Left renal pelvis (tissue), 4 donors: ENCODE measurements at places on chromosomes 11 and 22.

DNA sequence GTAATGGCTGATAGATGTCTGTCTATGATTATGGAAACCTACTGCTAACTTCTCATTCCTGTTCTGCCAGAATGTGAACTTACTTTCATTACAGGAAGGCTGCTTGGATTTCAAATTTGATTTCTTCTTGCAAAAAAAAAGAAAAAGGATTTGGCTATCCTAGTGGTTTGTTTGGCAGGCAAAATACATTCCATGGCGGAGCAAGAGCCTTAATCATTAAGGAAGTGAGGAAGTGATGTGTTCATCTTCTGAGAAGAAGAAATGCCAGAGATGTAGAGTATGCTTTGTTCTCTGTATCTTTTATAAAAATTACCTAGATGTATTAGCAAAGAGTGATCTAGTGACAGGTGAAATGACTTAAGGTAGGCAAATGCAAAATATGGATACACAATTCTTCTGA, 356.3 kb downstream of the SOX6 start:
- DNase-seq = no peak

DNA sequence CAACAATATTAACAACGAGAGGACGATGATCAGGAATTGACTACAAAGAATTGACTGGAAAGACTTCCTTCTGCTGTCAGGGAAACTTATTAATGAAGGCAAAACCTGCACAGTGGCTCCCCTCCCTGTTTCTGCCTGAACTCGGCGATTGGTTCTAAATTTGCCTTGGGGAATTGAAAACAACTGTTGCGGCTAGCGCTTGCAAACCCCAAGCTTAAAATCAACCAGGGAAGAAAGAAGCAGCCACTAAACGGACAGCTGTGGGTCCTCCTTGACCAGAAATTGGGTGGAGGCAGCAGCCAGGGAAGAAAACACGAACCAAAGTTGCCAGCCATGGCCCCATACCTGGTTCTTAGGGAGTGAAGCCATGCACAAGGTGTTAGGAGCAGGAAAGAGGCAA, 383.5 kb upstream of the CADM1 start:
- DNase-seq = no peak

GRCh38 chr11:102155676-102156075, 45.4 kb downstream of the YAP1 start:
- DNase-seq = no peak

- DNase-seq = no peak
Measured at GRCh38 chr22:41636467-41636866, 15.4 kb downstream of the XRCC6 start.

GRCh38 chr11:11419747-11420146, 66.7 kb upstream of the CSNK2A3 start:
- no peak for DNase-seq

DNA sequence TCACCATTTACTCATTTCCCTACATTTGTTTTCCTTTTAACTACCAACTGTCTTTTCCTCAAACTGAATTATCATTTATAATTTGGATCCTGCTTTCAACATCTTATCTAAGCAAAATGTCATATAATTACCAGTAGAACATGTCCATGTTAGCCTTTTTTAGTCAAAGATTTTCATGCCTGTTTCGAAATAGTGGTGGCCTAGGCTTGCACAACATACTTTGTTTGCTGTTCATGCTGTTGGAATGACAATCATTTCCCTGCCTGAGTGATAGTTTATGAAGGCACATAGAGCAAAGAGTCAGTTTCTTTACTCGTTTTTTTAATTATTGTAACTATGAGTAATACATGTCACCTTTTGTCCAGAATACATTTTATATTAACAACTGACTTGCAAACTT, 144.3 kb upstream of the ANO3 start:
- DNase-seq = no peak

- no peak for DNase-seq
Measured at GRCh38 chr11:126808836-126809235, 191.7 kb downstream of the KIRREL3 start.

- no peak for DNase-seq
Measured at GRCh38 chr11:14065141-14065540, 102.6 kb downstream of the SPON1 start.

DNA sequence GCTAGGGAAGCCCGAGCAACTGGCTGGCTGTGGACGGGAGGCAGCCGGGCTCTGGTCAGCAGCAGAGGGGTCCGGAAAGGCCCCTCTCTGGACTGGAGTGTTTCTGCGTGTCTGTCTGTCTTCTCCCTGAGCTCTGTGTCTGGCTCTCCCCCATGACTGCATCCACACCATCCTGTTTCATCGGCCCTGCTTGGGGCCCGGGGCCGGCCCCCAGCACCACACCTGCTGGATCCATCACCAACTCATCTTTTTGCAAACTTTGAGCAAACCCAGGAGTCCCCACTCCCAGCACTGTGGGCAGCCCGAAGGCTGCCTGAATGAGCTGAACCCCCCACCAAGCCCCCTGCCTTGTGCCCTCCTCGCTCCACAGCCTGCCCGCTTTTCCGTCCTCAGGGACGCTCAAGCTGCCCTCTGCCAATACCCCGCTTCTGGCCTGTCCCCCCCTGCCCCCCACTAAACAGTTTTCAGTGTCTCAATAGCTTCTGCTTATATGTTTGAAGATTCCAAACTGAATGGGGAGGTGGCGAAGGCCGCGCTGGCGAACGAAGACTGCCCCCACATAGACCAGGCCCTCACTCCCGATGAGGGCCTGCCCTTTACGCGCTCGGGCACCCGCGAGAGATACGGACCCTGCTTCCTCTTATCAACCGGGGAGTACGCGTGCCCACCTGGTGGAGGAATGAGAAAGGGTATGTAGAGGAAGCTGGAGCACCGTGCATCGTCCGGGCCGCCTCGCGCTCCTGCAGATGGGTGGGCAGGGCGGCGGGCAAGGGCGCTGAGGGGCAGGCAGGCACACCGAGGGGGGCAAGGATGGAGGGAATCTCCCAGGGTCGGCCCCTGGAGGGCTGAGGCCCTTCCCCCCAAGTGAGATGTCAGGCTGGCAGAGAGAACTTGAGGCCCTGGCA, 44.6 kb downstream of the KCNC1 start:
- no peak for DNase-seq

DNA sequence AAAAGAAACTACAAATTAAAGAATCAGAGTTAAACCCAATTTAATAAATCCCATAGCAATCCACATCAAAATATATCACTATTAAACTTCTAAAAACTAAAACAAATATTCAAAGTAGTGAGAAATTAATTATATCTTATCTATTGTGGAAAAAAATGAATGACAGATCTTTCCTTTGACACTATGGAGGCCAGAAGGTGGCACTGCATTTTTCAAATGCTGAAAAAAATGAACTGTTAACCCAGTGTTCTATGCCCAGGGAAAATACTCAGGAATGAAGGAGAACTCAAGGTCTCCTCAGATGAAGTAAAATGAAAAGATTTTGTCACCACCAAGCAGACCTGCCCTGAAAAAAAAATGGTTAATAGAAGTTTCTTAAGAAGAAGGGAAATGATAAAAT, 27.7 kb downstream of the TYR start:
- no peak for DNase-seq

DNA sequence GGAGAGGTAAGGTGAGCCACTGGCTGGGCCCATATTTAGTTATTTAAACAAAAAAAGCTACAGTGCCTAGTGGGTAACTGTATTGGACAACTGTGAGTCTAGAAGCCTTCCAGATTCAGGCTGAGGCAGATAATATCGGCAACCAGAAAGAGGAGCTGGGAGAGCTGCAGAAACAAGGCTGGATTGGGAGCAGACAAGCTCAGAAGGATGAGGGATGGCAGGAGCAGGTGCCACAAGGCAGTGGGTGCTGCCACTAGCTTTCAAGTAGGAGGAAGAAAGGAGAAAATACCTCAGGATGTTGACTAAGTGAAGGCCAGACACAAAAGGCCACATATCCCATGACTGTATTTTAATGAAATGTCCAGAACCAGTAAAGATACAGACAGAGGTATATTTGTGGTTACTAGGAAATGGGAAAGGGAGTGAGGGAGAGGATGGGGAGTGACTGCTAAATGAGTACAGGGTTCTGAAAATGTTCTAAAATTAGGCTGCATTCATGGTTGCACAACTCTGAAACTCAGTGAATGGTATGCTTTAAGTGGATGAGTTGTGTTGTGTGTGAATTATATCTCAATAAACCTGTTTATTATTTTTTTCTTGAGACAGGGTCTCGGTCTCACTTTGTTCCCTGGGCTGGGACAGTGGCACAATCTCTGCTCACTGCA, 11.8 kb upstream of the RAPSN start:
- DNase-seq = no peak

- DNase-seq = no peak
Measured at GRCh38 chr11:46718155-46719019, 626 bp upstream of the F2 start.

DNA sequence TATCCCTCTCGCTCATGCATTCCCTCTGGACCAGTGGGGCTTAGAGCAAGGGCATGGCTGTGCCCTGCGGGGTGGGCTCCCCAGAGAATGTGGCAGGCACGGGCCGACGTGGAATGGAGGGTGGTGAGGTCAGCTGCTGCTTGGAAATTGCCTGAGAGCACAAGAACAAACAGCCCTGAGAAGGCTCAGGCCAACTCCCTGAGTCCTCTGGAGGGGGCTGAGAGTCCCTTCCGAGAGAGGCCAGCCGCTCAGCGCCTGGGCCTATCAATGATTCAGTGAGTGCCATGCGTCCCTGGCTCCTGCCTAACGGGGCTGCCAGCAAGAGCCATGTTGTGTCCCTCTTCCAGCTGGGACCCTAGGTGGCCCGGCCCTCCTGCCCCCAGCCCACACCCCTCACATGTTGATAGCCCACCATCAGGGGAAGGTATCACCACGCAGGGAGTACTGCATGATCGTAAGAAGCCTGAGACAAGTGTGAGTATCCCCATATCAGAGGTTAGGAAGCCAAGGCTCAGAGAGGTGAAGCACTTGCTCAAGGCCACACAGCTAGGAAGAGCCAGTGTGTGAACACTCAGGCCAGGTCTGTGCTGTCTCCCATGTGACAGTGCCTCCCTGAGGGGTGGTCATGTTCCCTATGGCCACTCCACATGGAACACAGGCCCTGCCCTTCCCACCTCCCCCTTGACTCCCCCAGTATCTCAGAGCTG, 55.8 kb downstream of the NECTIN1 start:
- no peak for DNase-seq

DNA sequence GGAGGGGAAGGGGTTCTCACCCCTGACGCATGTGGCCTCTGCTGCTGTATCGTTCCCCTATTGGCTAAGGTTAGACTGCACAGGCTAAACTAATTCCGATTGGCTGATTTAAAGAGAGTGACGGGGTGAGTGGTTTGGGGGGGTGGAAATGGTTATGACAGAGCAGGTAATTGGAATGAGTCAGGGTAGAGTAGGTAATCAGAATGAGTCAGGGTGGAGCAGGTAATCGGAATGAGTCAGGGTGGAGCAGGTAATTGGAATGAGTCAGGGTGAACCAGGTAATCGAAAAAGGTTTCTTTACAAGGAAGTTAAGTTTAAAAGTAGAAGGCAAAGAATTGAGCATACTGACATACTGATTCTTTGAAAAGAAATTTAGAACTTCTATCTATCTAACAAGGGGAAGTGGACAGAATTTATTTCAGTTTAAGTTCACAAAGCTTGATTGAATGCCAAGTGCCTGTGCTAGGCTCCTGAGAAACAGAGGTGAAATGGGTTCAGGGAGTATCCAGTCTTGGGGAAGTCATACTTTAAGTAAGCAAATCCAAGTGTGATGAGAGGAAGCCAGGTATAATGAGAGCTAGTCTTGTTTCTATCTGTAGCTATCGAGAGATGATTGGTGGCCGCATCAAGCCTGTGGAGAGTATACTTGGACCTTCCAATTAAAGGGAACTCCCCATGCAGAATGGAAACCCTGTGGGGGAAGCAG, 58.0 kb downstream of the C11orf91 start:
- DNase-seq = no peak

GRCh38 chr11:121810291-121810690, 305.7 kb downstream of the BLID start:
- no peak for DNase-seq

GRCh38 chr11:9639099-9639498, 24.8 kb upstream of the SWAP70 start:
- no peak for DNase-seq

DNA sequence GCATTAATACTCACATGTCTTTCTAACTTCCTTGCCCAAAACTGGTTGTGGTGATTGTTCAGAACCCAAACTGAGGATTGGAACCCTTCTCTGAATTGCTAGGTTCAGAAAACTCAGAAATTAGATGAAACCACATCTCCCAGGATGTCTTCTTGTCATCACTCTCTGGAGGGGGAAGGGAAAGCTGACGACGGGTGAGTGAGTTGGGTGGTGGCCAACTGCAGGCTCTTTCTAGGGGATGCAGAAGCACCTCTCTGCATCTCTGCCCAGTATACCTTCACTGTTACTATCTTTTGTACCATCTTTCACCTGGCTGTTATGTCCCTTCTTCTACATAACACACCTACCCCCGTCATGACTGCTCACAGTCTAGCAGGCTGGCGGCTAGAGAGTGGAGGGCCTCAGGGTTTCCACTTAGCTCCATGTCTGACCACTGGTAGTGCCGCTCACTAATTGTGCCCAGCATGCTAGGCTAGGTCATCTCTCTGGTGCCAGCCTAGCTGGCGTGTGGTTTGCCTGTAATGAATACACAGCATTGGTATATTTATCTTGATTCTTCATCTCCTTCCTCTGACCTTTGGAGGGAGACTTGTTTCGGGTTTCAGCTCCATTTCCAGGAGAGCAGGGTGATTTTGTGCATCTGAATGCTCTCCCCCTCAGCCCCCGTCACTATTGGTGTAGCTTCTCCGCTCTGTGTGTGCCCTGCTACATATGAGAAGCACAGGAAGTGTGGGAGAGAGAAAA, 7.3 kb downstream of the GRAMD1B start:
- no peak for DNase-seq

GRCh38 chr11:119778391-119779194, 49.6 kb upstream of the NECTIN1 start:
- no peak for DNase-seq

GRCh38 chr11:106249617-106250239, 172.3 kb downstream of the AASDHPPT start:
- no peak for DNase-seq

- no peak for DNase-seq
Measured at GRCh38 chr22:30104501-30105156, 24.4 kb downstream of the HORMAD2 start.

DNA sequence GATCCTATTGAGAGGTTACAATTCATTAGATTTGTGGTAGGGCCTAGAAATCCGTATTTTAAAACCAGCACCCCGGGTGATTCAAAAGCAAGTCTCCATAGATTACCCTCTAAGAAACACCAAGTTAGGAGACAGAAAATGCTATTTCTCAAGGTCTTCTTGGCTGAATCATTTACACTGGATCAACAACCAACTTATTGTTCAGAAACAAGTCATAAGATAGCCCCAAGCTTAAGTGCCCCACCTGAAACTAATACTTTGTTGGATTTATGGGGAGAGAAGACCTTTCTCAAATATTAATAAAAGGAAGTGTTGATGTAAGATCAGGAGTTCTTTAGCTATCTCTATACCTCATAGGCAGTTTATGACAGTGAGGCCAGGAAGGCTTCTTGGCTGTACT, 345.2 kb downstream of the LARGE1 start:
- no peak for DNase-seq
